ENCODE measurements at places on chromosomes 6 and 20. TPM values are rescaled to one million over a fixed set of nuclear protein-coding genes. Genes with fewer than 3 reads are reported as not detected.

GRCh38 chr20:34403908-34404307 is 40.8 kb downstream of the ITCH start:
- H3K4me1 ChIP-seq, result no peaks in the 10 kb centered on the region
- H3K4me3 ChIP-seq, result no peak overlapping the region
- H3K27ac ChIP-seq, result no peak overlapping the region
- DNase-seq, result no peak

- H3K27me3 ChIP-seq, result no peaks in the 10 kb centered on the region
- no peak overlapping the region for H3K4me3 ChIP-seq
- no peaks in the 10 kb centered on the region for H3K36me3 ChIP-seq
- DNase-seq, result no peak
Observed at GRCh38 chr6:130849594-130849993, 22.4 kb downstream of the SMLR1 start.

DNA sequence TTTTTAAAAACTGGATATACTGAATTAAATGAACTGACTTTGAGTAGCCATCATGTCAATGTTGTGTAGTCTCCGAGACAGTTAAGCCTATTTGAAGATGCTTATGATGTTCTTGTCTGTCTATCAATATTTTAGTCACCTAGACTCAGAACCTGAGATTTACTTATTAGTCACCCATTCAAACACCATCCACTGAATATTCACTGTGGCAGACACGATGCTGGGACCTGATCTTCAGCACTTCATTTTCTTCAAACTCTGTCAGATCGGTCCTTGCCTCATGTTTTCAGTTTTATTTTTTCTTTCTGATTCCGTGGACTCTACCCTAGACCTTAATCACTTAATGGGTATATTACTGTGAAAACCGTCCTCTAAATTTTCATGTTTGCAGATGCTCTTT is 123.7 kb upstream of the MCHR2 start:
- no peak overlapping the region for H3K4me3 ChIP-seq
- H3K4me1 ChIP-seq, result no peaks in the 10 kb centered on the region
- no peak for DNase-seq
- H3K36me3 ChIP-seq, result no peaks in the 10 kb centered on the region

DNA sequence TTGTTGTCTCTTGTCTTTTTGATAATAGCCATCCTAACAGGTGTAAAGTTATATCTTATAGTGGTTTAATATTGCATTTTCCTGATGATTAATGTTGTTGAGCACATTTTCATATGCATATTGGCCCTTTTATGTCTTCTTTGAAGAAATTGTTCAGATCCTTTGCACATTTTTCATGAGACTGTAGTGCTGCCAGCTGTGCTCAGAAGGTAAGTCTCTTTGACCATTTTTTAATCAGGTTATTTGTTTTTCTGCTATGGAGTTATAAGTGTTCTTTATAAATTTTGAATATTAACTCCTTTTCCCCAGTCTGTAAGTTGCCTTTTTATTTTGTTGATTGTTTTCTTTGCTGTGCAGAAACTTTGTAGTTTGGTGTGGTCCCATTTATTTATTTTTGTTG is 55.8 kb upstream of the ZNF184 start:
- no peak overlapping the region for H3K27ac ChIP-seq
- H3K27me3 ChIP-seq, result peaks cover 2% of the 10 kb centered on the region
- no peak overlapping the region for H3K4me3 ChIP-seq
- no peaks in the 10 kb centered on the region for H3K36me3 ChIP-seq

- no peaks in the 10 kb centered on the region for H3K36me3 ChIP-seq
- H3K27me3 ChIP-seq, result no peaks in the 10 kb centered on the region
- no peak overlapping the region for H3K4me3 ChIP-seq
- no peaks in the 10 kb centered on the region for H3K4me1 ChIP-seq
Observed at GRCh38 chr6:3352678-3353077, 93.9 kb downstream of the PSMG4 start.

Gene BTNL2
- not detected for total RNA-seq

DNA sequence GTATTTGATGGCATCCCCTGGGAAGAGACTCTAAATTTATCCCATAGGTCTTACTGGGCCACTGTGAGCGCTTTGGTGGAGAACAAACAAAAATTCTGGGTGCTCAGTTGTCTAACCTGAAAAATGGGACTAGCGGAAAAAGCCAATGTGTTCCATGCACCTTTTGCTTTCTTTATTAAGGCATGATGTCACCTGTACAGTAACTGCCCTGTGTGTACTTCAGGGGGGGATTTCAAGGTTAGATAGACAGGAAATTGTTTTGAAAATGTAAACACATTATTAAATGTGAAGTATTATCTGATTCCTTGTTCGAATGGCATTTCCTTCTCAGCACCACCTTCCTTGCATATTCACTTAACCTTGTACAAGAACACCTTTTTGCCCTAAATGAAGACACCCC is 1.2 kb upstream of the EDN1 start:
- no peaks in the 10 kb centered on the region for H3K27me3 ChIP-seq
- no peak for DNase-seq
- no peaks in the 10 kb centered on the region for H3K36me3 ChIP-seq
- no peak overlapping the region for H3K4me3 ChIP-seq

Gene POPDC3
- not detected for total RNA-seq

GRCh38 chr6:11129908-11130565 is 18.5 kb upstream of the ERVFRD-1 start:
- no peak overlapping the region for H3K27ac ChIP-seq
- H3K4me3 ChIP-seq, result no peak overlapping the region
- no peaks in the 10 kb centered on the region for H3K36me3 ChIP-seq
- no peak for DNase-seq
- no peaks in the 10 kb centered on the region for H3K27me3 ChIP-seq

Gene ZNF334
- 3.9 TPM for total RNA-seq

- no peaks in the 10 kb centered on the region for H3K4me1 ChIP-seq
- H3K27me3 ChIP-seq, result no peaks in the 10 kb centered on the region
- no peak overlapping the region for H3K27ac ChIP-seq
- no peak for DNase-seq
- H3K4me3 ChIP-seq, result no peak overlapping the region
Observed at GRCh38 chr6:38570750-38571149, 69.0 kb downstream of the BTBD9 start.

Gene RIMS1
- 5.7 TPM for total RNA-seq

GRCh38 chr20:59048681-59049030 is 6.1 kb upstream of the PRELID3B start:
- no peaks in the 10 kb centered on the region for H3K4me1 ChIP-seq
- no peaks in the 10 kb centered on the region for H3K36me3 ChIP-seq
- no peaks in the 10 kb centered on the region for H3K27me3 ChIP-seq
- no peak overlapping the region for H3K4me3 ChIP-seq

DNA sequence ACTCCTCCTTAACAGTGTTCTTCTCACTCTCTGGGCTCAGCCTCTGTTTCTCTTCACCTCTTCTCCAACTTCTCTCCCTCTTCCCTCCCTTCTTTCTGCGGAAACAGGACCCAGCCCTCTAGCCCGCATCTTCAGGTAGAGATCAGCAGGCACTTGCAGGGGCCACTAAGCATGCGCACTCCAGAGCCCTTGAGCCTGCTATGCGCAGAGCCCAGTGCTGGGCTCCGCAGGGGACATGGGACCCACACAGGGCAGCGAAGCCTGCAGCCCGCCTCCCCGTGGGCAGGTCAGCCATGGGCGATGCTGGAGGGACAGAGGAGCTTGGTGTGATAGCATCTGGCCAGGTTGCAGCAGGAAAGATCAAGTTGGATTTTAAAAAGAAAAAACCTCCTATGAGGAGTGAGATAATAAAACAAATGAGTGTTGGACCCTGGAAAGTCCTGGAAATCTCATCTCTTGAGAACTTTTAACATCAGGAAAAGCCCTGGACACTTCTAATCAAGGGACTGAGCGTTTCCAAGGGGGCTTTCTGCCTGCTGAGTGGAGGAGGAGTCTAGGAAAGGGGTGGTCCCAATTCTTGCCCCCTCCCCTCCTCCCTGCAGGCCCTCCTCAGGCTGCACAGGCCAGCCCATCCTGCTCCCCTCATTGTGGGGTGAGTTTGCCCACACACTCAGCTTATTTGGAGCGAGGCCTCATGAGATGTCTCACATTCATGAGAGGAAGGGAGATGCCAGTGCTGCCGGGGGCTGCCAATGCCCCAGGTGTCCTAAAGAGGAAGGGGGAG is 71.9 kb downstream of the MDGA1 start:
- no peaks in the 10 kb centered on the region for H3K36me3 ChIP-seq
- peak; percentile 40 for DNase-seq
- H3K27ac ChIP-seq, result no peak overlapping the region
- H3K4me3 ChIP-seq, result no peak overlapping the region
- H3K4me1 ChIP-seq, result no peaks in the 10 kb centered on the region
- no peaks in the 10 kb centered on the region for H3K27me3 ChIP-seq

Gene SCUBE3
- 63.6 TPM for total RNA-seq

Gene GINS1
- 1.5 TPM for total RNA-seq

DNA sequence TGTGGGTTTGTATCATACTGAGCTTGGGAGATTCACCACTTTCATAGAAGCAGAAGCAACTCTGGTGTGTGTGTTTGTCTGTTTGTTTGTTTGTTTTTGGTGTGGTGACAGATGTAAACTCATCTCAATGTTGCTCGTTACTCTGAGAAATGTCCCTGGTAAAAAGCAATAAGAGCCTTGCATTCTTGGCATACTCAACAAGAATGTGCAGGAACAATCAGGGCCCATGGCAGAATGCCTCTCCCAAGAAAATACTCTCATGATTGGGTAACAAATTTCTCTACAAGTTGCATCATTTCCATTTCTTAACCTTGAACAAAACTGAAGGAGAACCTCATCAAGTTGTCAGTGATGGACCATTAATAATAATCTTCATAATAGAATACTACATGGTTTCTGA is 43.0 kb upstream of the PKHD1 start:
- H3K27ac ChIP-seq, result no peak overlapping the region
- H3K36me3 ChIP-seq, result no peaks in the 10 kb centered on the region
- DNase-seq, result no peak
- H3K4me1 ChIP-seq, result no peaks in the 10 kb centered on the region

- H3K27me3 ChIP-seq, result no peaks in the 10 kb centered on the region
- peaks cover 1% of the 10 kb centered on the region for H3K4me1 ChIP-seq
- peak overlapping the region; percentile 38 for H3K4me3 ChIP-seq
- DNase-seq, result no peak
Observed at GRCh38 chr6:291204-291696, 1.0 kb upstream of the DUSP22 start.

Gene TMEM244
- not detected for total RNA-seq

DNA sequence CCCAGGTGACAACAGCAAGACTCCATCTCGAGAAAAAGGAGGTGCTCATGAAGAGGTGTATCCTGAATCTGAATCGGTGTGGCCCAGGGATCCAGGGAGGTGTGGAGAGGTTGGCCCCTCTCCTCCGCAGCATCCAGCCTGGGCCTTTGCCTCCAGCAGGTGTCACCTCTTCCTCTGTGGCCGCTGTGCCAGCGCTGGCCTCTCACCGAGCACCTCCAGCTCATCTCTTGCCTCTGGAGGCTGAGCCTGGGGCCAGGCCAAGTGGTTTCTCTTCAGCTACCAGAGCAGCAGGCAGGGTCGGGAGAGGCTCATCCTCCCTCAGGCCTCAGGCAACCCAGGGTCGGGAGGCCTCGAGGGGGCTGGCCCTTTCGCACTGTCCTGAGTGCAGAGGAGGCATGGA is 1.2 kb upstream of the COL20A1 start:
- no peak overlapping the region for H3K27ac ChIP-seq
- no peaks in the 10 kb centered on the region for H3K4me1 ChIP-seq
- no peaks in the 10 kb centered on the region for H3K36me3 ChIP-seq
- H3K27me3 ChIP-seq, result no peaks in the 10 kb centered on the region

Gene SEMG1
- not detected for total RNA-seq

GRCh38 chr6:78670156-78670555 is 197.2 kb upstream of the IRAK1BP1 start:
- H3K4me1 ChIP-seq, result no peaks in the 10 kb centered on the region
- H3K27me3 ChIP-seq, result no peaks in the 10 kb centered on the region
- H3K4me3 ChIP-seq, result no peak overlapping the region

DNA sequence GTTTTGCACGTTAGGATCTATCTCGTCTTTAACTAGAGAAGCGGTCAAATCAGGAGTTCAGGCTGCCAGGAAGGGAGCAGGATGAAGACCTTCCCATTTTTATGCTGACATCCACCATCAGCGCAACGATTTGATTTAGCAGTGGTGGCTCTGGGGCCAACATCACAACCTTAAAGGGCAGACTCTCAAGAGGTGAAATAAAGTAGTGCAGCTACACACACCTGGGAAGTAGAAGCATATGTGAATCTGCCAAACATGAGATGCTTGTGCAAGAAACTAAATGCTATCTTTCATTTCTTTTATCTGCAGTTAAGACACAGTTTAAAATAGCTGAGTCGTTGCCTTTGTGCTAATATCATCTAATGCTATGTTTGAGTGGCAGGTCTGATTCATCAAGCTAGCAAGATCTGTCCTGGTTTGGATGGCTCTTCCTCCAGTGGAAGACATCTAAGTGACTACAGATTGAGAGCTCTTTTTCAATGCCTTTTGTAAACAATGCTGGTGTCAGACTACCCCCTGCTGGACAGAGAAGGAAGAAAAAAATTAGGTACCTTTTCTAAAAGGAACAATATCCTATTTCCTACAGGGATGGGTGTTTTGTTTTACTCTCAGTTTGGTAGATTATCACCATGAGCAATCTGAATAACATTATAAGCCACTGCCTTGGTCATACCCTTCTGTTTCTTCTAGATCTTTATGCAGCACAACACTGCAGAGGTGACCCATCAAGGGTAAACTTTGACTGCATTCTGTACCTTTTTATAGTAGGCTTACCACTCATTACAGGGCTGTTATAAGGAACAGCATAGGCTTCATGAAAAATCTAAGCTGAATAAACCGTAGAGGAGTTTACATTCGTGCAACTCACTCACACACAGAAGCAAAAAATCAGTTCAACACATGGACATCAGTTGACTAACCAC is 171.6 kb upstream of the FBXL4 start:
- no peak overlapping the region for H3K27ac ChIP-seq
- no peak overlapping the region for H3K4me3 ChIP-seq
- H3K36me3 ChIP-seq, result no peaks in the 10 kb centered on the region
- no peaks in the 10 kb centered on the region for H3K4me1 ChIP-seq
- no peaks in the 10 kb centered on the region for H3K27me3 ChIP-seq

Gene HLA-DQA1
- total RNA-seq, result 46.2 TPM

Measured in aorta (tissue), 5 donors.